ENCODE measurements at places on chromosomes 7 and 10.

GRCh38 chr7:42763137-42763551 is 148.7 kb downstream of the C7orf25 start:
- DNase-seq: no peak

- DNase-seq: no peak
These were observed 540.3 kb upstream of the MGMT start for GRCh38 chr10:128926711-128927110.

- no peak for DNase-seq
These were observed 124.1 kb upstream of the EFCAB10 start for GRCh38 chr7:105705427-105705826.

DNA sequence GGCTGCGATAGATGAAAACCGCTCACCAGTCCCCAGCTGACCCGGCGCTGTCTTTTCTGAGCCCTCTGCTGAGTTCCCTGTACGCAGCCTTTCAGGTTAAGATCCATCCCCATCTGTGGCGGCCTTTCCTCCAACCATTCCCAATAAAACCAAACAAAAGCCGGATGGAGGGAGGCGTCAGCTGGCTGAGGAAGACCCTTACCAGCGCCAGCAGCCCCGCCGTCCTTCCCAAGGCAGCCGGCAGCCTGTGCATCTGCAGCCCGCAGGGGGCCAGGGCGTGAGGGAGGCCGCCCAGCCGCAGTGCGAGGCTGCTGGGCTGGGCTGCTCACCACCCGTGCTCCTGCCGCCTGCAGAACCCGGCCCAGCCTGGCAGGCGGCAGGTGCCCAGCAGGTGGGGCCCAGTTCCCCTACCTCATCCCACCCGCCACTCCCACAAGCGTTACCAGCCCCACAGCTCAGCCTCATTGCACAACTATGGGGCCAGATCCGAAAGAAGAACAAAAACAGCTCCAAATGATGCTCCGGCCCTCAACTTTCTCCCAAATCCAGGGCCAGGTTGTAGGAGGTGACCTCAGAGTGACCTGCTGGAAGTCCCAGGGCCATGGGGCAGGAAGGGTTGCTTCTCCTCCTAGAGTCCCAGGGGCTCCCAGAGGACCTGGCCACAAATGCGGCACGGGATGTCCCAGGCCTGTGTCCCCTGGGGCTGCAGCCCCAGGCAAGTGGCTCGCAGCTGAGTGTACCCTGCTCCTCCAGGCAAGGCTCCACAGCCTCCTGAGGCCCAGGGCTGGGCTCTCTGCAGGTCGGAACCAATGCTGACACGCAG is 23.8 kb downstream of the PAPOLB start:
- DNase-seq: no peak

GRCh38 chr7:21346297-21346696 is 81.6 kb upstream of the SP4 start:
- no peak for DNase-seq

DNA sequence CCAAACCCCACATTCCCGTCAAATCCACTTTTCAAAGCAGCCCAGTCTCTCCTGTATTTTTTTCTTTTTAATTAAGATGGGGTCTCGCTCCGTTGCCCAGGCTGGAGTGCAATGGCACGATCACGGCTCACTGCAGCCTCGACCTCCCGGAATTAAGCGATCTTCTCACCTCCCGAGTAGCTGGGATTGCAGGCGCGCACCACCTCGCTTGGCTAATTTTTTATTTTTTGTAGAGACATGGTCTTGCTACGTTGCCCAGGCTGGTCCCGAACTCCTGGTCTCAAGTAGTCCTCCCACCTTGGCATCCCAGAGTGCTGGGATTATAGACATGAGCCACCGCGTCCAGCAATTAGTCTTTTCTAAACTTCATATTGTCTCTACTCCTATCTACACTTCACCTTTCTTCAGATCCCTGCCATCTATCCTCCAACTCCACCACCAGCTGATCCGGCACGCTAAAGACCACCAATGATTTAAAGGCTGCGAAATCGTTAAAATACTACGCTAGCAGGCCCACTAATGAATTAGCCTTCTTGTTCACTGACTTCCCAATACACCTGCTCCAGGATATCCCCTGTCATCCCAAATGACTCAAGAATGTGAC is 525 bp upstream of the CHUK start:
- DNase-seq: no peak

DNA sequence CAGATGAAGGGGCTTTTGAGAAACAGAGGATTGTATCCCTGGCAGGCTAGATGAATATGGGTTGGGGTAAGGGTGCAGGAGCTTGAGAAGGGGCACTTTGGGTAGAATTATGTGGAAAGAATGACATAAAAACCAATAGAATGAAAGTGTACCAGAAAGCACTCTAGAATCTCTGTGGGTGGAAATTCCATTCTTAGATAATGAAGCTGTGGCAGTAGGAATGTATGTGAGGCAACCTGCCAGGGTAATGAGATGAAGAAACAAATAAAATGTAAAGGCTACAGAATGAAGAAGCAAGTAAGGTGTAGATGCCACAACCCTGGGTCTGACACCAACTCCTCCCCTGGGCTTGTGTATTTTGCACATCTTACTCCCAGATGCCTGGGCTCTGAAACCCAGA is 16.8 kb downstream of the NOBOX start:
- DNase-seq: no peak

GRCh38 chr7:142884286-142884640 is 1.3 kb downstream of the TRPV6 start:
- no peak for DNase-seq

DNA sequence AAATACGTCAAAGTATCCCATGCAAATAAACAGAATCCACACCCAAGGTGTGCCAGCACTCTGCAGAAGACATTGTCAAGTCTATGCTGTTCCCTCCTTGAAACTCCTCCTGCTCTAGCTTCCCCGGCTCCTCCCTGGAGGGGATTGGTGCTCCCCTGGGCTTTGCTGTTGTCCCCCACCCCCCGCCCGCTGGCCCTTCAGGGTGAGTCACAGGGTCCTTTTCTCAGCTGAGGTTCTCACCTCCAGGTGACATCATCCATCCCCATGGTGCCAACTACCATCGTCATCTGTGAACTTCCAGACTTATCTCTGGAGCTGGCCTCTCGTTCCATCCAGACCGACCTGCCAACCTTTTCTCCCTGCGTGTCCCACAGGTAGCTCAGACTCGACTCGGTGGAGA is 77.0 kb downstream of the ITIH5 start:
- no peak for DNase-seq

GRCh38 chr10:82738592-82738991 is 863.6 kb downstream of the NRG3 start:
- no peak for DNase-seq

- DNase-seq: no peak
These were observed 301.9 kb downstream of the PLXDC2 start for GRCh38 chr10:20118119-20118518.

GRCh38 chr10:121243609-121244241 is 354.5 kb downstream of the FGFR2 start:
- no peak for DNase-seq

DNA sequence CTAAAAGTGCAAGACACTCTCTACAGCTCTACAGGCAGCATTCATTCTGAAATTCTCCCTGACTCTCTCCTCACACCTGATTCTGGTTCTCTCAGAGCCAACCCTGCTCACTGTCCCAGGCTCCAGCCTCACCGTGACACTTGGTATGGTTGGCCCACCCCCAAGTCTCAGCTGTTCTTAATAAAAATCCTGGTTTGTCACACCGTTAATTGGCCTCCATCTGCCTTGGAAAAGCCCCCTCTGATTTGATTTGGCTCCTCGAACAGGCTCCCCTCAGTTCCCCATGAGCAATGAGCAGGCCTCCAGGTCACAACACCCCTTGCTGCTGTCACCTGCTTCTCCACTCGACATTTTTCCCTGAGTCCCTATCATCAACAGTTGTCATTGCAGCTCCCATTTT is 507.3 kb upstream of the AUTS2 start:
- no peak for DNase-seq

GRCh38 chr7:117143580-117143979 is 179.3 kb downstream of the WNT2 start:
- no peak for DNase-seq

DNA sequence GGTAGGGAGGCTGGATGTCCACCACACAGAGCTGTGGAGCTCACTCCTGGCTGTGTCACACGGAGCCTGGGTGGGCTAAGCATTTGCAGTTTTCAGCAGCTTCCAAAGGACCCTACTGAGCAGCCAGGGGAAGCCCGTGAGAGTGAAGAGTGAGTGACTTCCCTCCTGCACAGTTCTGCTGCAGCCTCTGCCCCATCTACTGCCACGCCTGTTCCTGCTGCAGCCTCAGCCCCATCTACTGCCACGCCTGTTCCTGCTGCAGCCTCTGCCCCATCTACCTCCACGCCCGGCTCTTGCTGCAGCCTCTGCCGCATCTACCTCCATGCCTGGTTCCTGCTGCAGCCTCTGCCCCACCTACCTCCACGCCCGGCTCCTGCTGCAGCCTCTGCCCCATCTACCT is 12.2 kb downstream of the ADAM8 start:
- no peak for DNase-seq

DNA sequence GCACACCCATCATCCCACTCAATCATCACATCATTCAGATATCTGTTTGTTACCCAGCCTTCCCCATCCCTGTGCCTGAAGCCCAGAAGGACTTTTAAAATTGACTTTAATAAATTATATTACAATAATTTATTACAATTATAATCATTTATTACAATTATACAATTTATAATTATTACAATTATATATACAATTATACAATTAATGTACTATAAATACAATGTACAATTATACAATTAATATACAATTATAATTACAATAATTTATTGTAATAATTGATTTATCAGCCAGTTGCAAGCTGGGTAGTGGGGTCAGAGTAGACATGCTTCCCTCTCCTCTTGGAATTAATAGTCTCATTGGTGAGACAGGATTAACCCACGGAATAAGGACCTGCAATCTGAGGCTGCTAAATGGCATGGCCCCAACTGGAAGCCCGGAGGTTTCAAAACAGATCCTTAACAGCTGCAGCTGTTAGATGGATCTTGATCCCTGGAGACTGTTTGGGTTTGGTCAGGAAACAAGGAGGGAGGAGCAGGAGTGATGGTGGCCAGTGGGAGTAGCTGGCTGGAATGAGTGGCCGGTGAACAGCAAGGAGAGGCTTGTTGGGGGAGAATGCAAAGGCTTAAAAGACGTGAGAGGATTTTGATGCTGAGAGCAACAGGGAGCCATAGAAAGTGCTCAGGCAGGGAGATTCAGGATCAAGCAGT is 402.8 kb upstream of the PODXL start:
- DNase-seq: no peak

GRCh38 chr7:101854084-101854865 is 36.8 kb downstream of the CUX1 start:
- DNase-seq: no peak

DNA sequence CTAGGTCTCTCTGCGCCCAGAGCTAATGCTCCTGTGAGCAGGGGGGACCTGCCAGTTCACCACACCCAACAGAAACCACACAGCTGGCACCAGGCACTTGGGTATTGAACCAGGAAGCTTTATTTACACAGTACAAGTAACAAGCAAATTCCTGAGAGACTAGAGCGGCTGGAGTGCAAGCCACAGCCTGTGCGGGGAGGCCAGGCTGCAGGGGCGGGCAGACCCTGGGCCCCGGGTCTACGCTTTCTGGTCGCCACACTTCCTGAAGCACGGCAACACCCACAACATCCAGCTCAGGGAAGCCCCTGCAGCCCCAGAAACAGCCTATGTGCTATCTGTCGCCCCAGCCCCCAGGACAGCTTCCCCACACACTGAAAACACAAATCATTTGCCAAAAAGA is 125.0 kb downstream of the FAM53B start:
- no peak for DNase-seq

- no peak for DNase-seq
These were observed 210.2 kb downstream of the JAZF1 start for GRCh38 chr7:27970350-27970749.

DNA sequence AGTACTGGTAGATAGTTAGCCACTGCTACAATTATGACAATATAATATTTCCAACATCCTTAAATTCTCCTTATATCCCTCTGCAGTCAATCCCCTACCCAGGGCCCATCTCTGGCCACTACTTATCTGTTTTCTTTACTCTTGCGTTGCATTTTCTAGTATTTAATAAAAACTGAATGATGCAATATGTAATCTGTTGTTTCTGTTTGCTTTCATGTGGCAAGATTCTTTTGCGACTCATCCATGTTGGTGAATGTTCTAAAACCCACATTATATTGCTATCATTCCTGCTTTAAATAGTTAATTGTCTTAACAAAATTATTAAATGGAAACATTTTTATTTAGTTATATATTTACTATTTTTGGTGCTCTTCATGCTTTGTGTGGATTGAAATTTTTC is 338.5 kb downstream of the MDFIC start:
- no peak for DNase-seq

GRCh38 chr10:133448120-133448519 is 5.6 kb upstream of the SCART1 start:
- DNase-seq: no peak

- no peak for DNase-seq
These were observed 133.8 kb downstream of the TMEM178B start for GRCh38 chr7:141207661-141208060.

- no peak for DNase-seq
These were observed 36.0 kb downstream of the CLIP2 start for GRCh38 chr7:74325210-74325565.
